ENCODE measurements at places on chromosomes 13 and 19.
A peak's percentile ranks its signal among the peaks of the same experiment; 100 is the strongest.

GRCh38 chr19:16429759-16430091 is 42.0 kb downstream of the EPS15L1 start:
- no peak for DNase-seq

DNA sequence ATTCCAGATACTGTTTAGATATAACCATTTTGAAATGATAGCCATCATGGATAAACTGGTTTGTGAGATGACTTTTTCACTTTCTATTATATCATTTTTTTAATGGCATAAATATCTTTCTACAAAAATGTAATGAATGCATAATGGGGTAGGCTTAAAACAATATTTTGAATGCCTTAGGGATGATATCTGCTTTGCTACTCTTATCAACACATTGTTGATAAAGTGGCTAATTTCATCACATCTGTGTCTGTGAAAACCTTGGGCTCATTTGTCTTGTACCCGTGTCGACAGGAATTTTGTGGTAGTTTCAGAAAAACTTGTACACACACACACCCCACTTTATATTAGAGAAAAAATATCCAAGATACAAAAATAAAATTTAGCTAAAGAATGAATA is 44.1 kb downstream of the SLITRK6 start:
- no peak for DNase-seq

DNA sequence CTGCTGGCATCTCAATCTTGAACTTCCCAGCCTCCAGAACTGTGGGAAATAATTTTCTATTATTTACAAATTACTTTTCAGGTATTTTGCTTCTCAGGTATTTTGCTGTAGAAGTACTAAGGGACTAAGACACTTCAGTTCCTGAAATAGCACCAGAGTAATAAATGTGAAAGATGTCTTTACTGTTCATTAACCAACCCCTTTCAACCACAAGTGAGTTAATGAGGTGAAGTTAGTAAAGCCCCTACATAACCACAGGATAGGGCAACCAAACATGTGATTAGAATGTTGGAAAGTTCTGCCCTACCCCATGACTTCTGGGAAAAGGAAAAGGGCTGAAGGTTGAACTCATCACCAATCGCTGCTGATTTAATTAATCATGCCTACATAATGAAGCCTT is 2.7 kb upstream of the ZNF345 start:
- no peak for DNase-seq

- no peak for DNase-seq
Observed at GRCh38 chr13:23724196-23724970, 154.2 kb downstream of the TNFRSF19 start.

DNA sequence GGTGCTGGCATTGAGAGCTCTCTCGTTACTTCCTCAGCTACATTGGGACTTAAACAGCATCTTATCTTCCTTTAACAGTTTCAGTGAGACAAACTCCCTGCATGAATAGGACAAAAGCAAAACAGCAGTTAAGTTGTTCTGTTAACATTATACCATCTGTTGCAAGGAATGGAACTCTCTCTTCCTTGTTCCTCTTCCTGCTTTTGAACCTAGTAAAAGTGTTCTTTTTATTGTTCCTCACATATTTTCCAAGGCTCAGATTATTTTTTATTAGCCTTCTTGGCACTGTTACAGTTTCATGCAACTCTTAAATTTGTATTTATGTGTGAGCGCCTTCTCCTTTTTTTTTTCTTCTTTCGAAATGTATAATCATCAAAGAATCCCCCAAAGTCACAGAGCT is 202.6 kb upstream of the UFM1 start:
- DNase-seq = no peak

- DNase-seq = no peak
Observed at GRCh38 chr19:844546-844971, 3.8 kb downstream of the PRTN3 start.

DNA sequence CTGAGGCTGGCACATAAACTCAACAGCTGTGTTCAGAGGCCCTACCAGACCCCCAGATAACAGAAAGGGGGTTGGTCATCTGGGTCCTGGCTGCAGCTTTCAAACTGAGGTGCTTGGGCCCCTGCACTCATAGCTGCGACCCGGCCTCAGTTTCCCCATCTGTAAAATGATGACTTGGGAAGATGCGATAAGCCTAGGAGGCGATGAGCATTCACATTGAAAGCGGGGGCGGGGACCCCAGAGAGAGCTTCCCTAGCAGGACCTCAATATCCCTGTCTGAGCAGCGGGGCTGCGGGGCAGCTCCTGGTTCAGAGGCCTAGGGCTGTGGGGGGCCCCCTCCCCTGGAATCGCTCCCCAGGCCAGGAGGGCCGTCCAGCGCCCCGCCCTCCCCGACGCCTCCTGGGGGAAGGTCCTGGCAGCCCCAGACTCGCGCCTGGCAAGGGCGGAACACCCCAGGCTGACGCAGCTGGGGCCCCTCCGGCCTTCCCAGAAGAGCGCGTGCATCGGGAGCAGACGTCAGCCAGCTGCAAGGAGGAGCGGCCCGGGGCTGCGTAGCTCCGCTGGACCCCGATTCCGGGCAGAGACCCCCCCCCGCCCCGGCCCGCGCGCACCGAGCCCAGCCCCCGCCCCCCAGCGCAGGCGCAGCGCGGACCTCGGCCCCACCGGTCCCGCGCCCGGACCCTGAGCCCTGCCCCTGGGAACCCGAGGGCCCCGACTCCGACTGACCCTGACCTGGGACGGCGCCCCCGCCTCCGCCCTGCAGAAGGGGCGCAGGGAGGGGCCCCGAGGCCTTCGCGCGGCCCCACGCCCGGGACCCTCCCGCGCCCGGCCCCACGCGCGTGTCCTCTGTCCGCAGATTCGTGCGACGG is 3.5 kb downstream of the FSTL3 start:
- no peak for DNase-seq

DNA sequence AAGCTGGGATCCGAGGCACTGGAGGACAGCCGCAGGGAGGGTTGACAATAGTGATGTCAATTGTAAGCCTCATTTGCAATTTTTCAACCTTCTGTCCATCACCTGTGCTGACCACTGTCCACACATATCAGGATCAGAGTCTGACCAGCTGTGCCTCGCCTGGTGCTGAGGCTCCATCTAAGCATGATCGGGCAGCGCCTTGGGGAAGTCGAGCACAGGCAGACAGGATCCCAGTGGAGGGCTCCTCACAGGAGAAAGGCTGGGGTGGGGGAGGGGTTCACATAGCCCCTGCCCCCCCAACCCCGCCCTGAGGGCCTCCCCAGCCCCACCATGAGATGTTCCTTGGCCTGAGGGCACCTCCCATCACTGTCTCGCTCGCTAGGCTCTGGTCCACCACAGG is 60.3 kb downstream of the RAB20 start:
- no peak for DNase-seq

- DNase-seq = no peak
Observed at GRCh38 chr19:35729763-35730162, 12.0 kb downstream of the KMT2B start.

GRCh38 chr13:59837101-59837500 is 326.6 kb downstream of the DIAPH3 start:
- DNase-seq = no peak

DNA sequence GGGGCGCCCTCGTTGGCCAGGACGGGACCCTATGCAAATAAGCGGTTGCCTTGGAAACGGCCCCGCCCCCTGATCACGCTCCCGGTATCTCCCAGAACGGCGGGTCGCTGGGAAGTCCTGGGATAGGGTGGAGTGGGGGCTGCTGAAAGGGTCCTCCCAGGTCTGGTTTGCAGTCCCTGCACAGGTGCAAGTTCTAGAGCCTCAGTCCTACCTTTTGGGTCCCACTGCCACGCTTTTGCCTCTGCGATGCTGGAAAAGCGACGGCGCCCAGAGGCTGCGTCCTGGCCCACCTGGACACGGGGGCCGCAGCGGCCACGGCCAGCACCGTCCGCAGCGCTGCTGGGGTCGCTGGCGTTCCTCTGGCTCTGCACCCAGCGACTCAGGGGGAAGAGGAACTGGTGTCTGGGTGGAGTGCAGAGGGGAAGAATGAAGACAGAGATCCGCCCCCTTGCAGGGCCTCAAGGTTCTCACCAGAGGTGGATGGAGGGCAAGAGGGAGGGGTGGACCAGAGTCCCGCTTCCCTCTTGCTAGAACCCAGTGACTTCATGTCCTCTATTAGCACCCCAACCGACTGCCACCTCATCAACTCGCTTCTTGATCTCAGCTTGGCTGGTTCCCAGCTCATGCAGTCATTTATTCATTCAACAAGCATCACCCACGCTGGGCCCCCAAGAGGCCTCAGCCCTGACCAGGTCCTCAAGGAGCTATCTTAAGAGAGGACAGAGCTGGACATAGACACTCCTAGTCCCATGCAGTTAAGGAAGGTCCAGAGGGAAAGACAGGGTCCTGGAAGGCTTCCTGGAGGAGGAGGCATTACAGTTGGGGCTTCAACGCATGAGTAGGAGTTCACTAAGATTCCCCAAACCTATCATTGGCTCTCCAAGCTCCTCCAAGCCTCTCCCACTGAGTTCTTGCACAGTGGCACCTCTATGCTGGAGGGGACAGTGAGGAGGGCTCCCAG is at the start of gene LRRC25:
TSS of gene LRRC25 (minus strand) at position 381 of the 961 bp plus-strand sequence. CDS start 659 bp downstream, outside the sequence.
- DNase-seq = no peak

DNA sequence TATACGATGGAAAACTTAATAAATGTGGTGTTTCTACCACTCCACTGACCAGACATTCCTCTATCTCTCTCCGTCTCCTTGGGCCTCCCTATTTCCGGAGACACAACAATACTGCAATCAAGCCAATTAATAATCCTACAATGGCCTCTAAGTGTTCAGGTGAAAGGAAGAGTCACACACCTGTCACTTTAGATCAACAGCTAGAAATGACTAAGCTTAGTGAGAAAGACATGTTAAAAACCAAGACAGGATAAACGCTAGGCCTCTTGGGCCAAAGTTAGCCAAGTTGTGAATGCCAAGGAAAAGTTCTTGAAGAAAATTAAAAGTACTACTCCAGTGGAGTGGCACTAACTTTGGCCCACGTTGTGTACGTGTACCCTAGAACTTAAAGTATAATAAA is 22.5 kb downstream of the ZDHHC20 start:
- DNase-seq = no peak

DNA sequence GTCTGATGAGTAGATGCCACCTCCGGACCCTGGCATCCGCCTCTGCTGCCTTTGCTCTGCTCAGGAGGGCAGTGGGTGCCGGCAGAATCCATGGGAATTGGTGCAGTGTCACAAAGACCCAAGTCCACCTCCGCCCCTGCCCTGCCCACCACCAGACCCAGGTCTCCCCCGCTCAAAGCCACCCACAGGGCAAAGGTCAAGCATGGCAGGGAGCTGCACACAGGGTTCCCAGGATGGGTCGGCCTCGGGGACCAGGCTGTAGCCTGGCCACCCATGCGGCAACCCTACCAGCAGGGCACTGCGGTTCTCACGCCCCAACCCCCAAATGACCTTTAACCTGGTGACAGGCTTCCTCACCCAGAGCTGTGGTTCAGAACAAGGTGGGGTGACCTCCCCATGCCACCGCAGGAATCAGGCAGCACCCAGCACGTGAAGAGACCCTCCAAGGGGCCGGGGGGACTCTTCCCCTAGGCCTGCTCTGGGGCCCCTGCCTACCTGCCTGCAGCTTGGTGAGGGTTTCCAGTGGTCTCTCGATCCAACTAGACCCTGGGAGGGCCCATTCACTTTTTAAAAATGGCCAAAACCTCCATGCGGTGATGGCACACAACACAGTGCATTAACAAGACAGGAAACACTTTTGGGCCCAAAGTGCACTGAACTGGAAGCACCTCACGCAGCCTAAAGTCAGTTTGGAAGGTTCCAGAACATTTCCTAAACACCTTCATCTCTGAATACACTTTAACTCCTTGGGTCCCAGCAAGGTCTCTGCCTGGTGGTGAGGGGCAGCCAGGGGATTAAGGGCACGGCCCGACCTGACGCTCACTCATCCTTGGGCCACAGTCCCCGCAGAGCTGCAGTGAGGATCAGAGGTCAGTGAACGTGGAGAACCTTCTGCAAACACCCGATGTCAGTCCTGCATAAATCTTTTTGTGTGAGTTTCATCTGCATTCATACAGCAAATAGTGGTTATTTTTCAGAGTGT is 11.0 kb downstream of the GAS6 start:
- DNase-seq = no peak

- no peak for DNase-seq
Observed at GRCh38 chr13:66821551-66821950, 408.6 kb downstream of the PCDH9 start.

- DNase-seq = no peak
Observed at GRCh38 chr13:111393221-111393790, 72.9 kb downstream of the TEX29 start.

DNA sequence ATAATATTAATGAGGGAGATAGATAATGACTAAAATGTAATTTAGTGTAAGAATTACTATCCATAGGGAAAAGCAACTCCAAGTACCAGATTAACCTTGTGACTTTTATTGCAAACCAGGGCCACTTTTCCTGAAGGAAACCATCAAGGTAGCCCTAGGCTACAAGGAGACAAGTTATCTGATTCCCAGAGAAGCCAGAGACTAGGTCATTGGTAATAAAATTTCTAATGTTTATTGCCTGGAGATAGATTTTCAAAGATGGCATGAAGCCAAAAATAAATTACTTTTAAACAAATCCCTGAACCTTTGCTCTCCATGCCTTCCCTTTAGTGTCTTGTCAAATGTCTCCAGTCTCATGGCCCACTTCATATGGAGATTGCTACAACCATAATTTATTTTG is 610.1 kb upstream of the SLC10A2 start:
- DNase-seq = no peak

- DNase-seq = peak; percentile 61
Observed at GRCh38 chr19:8569066-8569771, 8.0 kb downstream of the MYO1F start.

GRCh38 chr13:41639237-41639904 is 182.0 kb downstream of the RGCC start:
- DNase-seq = no peak

- peak; percentile 47 for DNase-seq
Observed at GRCh38 chr19:48249502-48250014, 6.2 kb downstream of the CARD8 start.

GRCh38 chr13:80029170-80029569 is 311.8 kb downstream of the SPRY2 start:
- DNase-seq = no peak

DNA sequence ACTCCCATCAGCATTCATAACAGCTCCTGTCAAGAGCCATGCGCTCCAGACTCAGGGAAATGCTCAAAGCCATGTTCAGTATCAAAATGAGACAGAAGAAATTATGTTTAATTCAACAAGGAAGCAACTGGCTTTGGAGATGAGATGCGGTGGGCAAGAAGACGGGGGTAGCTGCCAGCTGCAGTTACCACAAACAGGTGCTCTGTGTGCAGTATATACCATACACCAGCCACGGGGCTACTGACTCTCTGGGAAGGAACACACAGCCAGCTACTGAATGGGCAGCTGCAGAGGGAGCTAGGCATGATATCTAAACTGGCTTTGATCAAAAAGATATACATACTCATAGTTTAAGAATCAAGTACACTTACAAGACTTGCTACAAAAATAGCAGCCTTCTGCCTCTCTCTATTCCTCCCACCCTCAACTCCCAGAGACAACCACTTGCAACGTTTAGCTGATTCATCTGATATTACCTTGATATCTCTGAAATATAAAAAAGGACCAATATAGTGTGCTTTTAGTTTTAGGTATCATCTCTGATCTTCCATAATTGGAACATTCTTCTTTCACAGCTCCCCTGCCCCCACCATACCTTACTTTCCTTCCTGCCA is 593.0 kb downstream of the UQCRFS1 start:
- DNase-seq = no peak

DNA sequence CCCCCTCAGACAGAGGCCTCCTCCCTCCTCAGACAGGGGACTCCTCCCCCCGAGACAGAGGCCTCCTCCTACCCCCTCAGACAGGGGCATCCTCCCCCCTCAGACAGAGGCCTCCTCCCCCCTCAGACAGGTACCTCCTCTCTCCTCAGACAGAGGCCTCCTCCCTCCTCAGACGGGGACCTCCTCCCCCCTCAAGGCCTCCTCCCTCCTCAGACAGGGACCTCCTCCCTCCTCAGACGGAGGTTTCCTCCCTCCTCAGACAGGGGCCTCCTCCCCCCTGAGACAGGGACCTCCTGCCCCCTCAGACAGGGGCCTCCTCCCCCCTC is 13.9 kb downstream of the C3 start:
- DNase-seq = no peak
